ENCODE measurements at places on chromosomes 2 and 18. TPM values are rescaled to one million over a fixed set of nuclear protein-coding genes. Genes with fewer than 3 reads are reported as not detected.

HRH4 gene
- total RNA-seq = 0.64 TPM

SNORC gene
- total RNA-seq = 1.3 TPM

MAPRE2 gene
- 1.9 TPM for total RNA-seq

RNF125 gene
- total RNA-seq = 1.5 TPM

FECH gene
- 21.7 TPM for total RNA-seq

LDLRAD4 gene
- not detected for total RNA-seq

SCN2A gene
- 0.21 TPM for total RNA-seq

HES6 gene
- total RNA-seq = 26.6 TPM

SERPINB4 gene
- total RNA-seq = 10.8 TPM
